Glutamatergic neuron (in vitro differentiated cells): ENCODE measurements at places on chromosomes 2 and 18.

DNA sequence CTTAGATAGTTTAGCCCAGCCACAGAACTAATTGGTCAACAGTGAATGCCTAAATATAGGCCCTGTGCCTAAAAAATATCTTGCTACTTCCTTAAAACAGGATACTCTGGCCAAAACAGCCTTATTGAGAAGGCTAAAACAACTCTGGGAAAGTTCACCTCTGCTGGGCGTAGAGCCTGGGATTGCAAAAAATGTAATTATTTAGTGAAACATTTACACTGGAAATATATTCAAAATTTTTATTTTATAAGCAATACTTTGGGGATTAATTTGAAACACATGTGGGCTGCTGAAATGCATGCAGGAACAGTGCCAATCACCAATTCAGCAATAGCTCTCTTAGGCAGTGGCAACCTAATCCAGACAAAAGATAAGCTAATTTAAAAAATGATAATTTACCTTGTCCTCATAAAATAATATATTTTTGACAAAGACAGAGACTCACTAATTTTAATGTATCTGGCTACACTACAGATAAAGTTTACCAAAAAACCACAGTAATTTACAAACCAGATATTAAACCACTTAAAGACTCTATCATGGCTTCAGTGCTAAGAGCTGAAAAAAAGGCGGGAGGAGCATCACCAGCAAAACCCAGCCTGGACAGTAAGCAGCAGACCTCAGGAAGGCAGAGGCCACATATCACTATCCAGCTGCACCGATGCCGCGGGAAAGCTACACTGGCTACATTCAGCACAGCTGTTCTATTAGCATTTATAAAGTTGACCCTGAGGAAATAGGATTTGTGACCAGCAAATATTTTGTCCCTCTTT, 18.5 kb downstream of the TRAK2 start:
- DNase-seq = no peak

GRCh38 chr18:47865183-47865582, 65.3 kb downstream of the SMAD2 start:
- DNase-seq = no peak

- DNase-seq = no peak
These were observed 44.8 kb downstream of the POLE4 start for GRCh38 chr2:75003276-75003675.

DNA sequence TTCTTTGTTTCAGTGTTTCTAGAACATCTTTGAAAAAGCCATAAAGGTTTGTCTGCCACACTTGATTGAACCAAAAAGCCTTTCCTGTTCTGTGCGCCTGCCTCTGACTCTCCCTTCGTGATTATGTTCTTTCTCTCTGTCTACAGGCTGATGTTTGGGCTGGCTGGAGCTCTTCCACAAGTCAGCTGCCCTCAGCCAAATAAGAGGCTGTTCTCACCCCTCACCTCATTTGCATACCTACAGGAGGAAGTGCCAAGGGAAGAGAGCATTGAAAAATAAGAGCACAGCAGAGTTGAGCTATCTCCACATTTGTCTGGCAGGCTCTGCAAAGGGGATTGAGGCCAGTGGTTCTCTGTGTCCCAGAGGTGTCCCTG, 15.8 kb downstream of the INPP5D start:
- no peak for DNase-seq

DNA sequence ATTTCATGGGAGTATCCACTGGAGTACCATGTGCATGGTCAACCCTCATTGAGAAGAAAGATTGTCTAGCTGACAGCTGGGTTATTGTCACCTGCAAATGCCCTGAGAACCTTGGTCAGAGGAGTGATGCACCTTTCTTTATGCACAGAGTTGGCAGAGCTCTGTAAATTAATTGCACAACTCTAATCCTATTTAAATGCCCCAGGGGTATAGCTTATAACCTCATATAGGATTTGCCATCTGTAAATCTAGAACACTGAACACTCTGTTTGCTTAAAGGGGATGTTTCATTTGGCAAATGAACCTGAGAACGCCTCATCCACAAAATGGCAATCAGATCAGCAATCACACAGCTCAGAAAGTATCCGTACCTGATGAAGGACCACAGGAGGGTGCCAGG, 71.8 kb upstream of the SP5 start:
- DNase-seq = no peak

- no peak for DNase-seq
These were observed 31.1 kb upstream of the STK39 start for GRCh38 chr2:168278424-168278888.

DNA sequence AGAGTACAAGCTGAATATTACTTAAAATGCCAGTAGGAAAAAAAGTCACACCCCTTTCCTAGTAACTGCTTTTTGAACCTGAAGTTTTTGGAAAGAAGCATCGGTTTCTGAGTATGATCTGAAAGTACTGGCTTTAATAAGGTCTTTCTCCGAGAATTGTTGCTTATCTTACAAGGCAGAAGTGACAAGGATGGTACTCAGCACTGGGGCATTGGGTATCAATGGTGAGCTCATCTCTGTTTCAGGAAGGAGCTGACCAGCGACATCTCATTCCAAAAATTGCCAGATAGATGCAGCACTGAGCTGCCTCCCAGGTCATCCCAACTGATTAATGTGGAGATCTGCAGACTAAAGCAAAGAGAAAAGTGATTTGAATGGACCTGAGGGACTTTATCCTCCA, 85.4 kb downstream of the FMNL2 start:
- no peak for DNase-seq

GRCh38 chr2:197035002-197035401, 108.5 kb upstream of the PGAP1 start:
- no peak for DNase-seq

DNA sequence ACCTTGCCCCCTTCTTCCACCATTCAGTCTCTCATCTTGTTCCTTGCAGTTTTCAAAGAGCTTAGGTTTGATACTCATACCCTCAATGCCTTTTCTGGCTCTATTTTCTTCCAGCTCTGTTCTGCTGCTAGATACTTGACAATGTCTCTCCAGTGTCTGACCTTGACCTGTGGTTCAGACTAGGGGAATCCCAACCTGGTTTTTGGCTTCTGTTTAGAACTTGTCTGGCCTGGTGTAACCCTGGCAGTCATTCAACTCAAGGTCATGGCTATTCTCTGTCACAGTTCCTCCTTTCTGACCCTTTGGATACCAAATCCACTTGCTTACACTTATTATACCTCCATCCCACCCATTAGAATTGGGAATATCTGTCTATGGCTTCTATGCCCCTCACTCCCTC, 31.8 kb upstream of the IMP4 start:
- DNase-seq = no peak

- no peak for DNase-seq
These were observed 177.9 kb downstream of the PTH2R start for GRCh38 chr2:208584378-208584985.

DNA sequence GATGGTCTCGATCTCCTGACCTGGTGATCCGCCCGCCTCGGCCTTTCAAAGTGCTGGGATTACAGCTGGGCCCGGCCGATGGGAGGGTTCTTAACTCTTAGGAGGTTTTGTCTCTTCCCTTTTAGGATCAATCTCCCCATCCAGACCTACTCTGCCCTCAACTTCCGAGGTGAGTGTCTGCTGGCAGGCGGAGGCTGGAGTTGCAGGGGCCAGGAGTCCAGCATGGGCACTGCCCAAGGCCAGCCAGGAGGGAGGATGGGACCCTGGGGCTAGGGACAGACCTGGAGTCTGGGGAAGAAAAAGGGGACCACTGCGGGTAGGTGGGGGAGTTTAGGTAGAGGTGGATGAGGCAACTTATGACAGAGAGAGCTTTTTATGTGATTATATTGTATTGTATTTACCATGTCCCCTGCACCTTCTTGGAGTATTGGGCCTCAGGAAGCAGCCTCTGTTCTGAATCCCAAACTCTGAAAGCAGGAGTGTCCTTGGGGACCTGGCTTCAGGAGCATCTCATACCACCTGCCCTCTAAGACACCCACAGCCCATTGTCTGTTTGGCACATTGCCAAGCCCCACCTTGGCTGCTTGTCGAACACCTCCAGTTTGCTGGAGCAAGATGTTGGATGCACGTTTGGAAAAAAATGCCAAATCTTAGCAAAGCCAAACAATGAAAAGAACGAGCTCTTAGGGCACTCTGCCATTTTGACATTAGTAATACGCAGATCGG, 5.6 kb downstream of the DES start:
- DNase-seq = no peak

DNA sequence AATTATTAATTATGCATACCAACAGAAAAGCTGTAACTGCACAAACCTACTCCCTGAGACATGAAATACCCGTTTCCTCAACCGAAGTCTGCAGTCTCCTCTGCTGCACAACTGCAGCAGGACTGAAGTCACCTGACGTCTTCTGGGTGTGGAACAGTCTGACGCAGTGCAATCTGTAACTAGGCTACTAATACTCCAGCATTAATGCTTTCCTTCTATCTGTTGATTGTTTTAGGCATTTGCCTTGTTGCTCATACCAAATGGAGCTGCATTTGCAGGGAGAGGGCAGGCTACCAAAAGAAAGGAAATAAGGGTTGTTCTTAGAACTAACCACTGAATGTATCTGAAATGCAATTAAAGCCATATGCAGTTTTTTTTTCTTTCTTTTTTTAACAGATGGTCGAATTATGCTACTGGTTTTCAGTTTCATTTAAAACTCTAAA, 40.1 kb downstream of the RTN4 start:
- no peak for DNase-seq

DNA sequence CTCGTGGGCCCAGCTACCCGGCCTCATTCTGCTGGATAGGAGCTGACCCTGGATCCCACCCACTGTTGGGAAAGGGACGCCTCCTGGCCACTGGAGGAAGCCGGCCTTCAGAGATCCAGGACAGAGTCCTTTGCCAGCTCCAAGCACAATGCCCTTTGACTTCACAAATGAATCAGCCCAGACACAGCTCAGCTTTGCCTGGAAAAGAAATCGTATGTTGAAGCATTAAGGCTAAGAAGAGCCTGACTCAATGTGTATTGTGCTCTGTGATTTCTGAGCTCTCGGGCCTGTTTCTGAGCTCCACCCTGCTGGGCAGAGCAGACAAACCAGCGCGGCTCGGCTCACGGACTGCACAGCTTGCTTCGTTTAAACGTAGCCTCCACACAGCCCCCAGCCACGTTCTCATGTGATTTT, 162.9 kb upstream of the APCDD1 start:
- no peak for DNase-seq

GRCh38 chr2:16189029-16189835, 248.9 kb downstream of the MYCN start:
- no peak for DNase-seq

GRCh38 chr2:227608561-227609338, 5.9 kb downstream of the SCYGR3 start:
- no peak for DNase-seq

GRCh38 chr2:7971841-7972240, 710.0 kb upstream of the ID2 start:
- DNase-seq = no peak

GRCh38 chr2:68716604-68717304, 17.9 kb upstream of the ARHGAP25 start:
- no peak for DNase-seq

DNA sequence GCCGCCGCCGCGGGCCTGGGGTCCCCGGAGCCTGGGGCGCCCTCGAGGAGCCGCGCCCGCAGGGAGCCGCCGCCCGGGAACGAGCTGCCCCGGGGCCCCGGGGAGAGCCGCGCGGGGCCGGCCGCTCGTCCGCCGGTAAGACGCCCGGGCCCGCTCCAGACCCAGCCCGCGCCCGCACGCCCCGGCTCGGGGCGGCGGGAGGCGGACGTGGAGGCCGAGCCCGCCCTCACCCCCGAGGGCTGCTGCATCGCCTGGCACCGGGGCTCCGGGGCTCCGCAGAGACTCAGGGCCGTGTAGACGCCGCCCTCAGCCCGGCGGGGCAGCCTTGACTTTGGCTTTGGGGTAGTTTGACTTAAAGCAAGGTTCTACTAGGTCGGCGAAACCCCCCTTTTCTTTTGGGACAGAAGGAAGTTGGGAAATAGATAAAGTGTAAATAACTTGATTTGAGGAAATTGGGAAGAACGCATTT, 335 bp downstream of the ERFE start:
- no peak for DNase-seq

DNA sequence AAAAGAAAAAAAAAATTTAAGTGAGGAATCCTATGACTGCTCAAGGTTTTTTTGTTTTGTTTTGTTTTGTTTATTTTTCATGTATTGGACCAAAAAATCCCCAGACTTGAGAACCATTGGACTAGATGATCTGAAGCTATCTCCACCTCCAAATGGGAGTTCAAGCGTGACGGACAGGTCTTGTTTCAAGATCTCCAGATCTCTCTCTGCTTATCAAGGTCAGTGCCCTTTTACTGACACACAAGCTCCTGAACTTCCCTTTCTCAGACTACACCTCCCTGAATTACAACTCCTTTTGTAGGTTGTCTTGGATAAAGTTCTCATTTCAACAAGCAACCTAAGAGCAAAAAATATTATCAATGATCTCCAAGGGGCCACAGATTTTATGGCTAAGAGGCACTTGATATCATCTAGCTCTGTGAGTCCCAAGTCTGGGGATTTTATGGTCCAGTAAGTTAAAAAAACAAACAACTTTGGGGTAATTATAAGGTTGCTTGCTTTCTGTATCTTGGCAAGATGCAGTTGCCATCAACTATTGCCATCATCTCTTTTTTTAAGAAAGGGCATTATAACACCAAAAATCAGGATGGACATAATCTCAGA, 396.0 kb upstream of the ATP5MC3 start:
- no peak for DNase-seq

DNA sequence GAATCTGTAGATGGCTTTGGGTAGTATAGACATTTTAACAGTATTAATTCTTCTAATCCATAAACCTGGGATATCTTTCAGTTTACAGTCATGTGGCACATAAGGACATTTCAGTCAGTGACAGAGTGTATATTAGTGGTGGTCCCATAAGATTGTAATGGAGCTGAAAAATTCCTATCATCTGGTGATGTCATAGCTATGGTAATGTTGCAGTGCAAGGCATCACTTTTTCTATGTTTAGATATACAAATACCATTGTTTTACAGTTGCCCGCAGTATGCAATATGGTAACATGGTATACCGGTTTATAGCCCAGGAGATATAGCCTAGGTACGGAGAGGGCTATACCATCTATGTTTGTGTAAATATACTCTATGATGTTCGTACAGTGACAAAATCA, 9.7 kb downstream of the CCDC150 start:
- no peak for DNase-seq

DNA sequence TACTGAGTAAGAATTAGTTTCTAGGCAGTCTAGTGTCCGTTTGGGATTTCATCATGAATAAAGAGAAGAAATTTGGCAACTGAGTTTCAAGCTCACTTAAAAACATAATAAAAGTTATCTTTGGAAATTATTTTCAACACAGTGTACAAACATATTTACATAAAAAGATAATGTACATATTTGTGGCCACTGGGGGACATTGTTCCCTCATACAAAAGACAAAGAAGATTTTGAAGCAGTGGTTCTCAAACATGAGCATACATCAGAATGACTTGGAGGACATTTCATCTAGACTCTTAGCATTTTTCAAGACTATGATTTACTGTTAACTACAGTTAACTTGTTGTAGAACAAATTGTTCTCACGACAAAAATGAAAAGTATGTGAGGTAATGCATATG, 15.7 kb upstream of the TTC21B start:
- DNase-seq = no peak
